Naive thymus-derived CD8-positive, alpha-beta T cell (primary cell): ENCODE measurements at places on chromosomes 16 and 17. TPM values are rescaled to one million over a fixed set of nuclear protein-coding genes. Genes with fewer than 3 reads are reported as not detected.

DNA sequence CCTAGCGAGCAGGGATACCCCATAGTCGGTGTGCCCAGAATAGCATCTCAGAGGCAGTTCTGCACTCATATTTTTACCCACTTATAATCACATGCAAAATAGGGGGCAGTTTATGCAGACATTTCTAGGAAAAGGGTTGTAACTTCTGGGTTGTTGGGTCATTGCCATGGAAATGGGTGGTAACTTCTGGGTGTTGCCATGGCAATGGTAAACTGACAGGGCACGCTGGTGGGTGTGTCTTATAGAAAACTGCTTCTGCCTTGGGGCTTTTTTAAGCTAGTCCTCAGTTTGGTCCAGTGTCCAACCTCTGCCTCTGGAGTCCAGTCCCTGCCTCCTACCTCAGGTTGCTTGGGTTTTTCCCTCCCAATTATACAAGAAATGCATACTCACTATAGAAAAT is 7.4 kb upstream of the SPAG9 start:
- no peak for DNase-seq

TNFRSF13B gene
- 1.3 TPM for total RNA-seq

- peak; percentile 29 for DNase-seq
Observed at GRCh38 chr16:21663889-21664647, at the start of gene OTOA. OTOA (plus strand) TSS chr16:21663968; CDS start chr16:21678515, 14,547 bp downstream.

GRCh38 chr17:33322063-33322462 is 29.0 kb upstream of the ASIC2 start:
- no peak for DNase-seq

GRCh38 chr17:29292992-29293889 is 707 bp downstream of the NUFIP2 start:
- DNase-seq, result peak; percentile 51

USP6 gene
- total RNA-seq, result 0.39 TPM

- DNase-seq, result peak; percentile 36
Observed at GRCh38 chr17:75181608-75182318, 996 bp downstream of the SUMO2 start.

GRCh38 chr16:79607587-79607986 is 7.0 kb upstream of the MAF start:
- no peak for DNase-seq

DNA sequence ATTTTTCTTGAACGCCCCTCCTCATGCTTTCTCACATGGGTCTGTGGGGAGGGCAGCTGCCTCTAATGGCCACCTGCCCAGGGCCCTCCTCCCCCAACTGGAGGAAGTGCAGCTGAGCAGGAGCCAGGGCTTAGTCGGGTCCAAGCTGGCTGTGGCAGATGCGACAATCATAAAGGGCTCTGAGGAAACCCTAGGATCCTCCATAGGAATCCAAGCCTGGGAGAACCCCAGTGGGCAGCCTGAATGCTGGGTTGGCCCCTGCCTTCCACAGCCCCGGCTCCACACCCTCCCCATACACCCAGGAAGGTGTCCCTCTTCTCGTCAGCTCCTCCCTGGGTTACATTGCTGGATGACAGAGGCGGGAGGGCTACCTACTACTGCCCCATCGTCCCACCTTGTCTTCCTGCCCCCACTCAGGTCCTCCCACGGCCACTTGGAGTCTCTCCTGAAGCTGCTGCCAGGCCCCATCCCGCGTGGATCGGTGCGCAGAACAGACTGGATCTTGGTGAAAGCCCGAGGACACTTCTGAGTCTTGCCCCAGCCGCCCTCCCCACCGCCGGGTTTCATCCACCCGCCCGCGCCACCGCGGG is 15.6 kb upstream of the CBFB start:
- no peak for DNase-seq

CHST4 gene
- not detected for total RNA-seq

- DNase-seq, result no peak
Observed at GRCh38 chr17:17474341-17474740, 2.5 kb upstream of the MED9 start.

DNA sequence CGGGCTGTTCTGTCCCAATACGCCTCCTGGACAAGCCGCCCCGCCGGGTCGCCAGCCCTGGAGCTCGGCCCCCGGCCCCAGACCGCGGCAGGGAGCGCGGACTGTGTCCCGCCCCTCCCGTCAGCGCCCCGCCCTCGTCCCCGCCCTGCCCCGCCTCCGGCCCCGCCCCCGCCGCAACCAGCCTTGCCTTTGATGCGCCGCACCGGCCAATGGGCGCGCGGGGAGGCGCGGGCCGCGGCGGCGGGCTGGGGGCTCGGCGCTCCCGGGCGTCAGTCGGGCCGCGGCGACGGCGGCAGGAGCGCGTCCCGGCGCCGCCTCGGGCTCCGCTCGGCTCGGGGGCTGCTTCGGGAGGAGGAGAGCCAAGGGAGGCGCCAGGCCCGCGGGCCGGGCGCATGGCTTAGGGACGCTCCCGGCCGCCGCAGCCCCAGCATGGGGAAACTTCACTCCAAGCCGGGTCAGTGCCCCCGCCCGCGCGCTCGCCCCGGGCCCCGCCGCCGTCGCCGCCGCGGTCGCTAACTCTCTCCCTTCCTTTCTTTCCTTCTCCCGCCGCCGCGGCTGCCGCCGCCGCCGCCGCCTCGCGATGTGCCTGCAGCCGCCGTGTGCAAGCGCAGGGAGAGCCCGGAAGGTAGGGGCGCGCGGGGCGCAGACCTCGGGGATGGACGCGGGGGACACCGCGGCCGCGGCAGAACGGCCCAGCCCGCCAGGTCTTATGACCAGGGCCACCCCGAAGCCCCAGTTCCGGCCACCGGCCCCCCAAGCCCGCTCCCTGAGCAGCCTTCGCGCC is at the start of gene NKD1:
Gene NKD1 (plus strand): TSS at position 272 of the 784 bp plus-strand sequence. CDS start 158 bp downstream, at position 430.
- peak; percentile 57 for DNase-seq

DNA sequence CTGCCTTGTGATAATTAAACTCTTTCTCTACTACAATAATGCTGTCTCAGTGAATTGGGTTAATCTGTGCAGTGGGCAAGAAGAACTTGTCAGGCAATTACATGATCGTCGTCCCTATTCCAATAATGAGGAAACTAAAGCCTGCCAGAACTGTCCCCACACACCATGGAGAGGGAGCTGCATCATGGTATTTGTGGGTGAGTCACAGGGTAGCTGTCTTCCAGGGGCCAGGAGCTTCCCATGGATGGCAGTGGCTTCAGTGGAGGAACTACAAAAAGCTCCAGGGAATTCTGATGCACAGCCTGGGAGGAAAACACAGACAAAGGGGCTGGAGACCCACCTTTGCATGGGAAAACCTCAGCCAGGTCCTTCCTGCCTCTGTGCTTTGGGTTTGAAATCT is 83.3 kb upstream of the C16orf82 start:
- no peak for DNase-seq

SEPHS2 gene
- 52.3 TPM for total RNA-seq

GNGT2 gene
- total RNA-seq, result 7.0 TPM

- no peak for DNase-seq
Observed at GRCh38 chr17:2174468-2175293, 119.8 kb downstream of the HIC1 start.

DNA sequence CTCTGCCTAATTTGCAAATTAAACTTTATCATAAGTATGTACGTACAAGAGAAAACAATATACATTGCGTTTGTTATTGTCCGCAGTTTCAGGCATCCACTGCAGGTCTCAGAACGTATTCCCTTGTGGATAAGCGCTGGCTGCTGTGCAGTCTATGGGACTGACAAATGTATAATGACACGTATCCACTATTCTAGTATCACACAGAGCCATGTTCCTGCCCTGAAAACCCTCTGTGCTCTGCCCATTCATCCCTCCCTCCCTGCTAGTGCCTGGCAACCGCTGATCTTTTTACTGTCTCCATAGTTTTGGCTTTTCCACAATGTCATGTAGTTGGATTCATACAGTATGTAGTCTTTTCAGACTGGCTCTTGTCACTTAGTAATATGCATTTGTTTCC is 179.4 kb downstream of the MAF start:
- DNase-seq, result no peak

DNA sequence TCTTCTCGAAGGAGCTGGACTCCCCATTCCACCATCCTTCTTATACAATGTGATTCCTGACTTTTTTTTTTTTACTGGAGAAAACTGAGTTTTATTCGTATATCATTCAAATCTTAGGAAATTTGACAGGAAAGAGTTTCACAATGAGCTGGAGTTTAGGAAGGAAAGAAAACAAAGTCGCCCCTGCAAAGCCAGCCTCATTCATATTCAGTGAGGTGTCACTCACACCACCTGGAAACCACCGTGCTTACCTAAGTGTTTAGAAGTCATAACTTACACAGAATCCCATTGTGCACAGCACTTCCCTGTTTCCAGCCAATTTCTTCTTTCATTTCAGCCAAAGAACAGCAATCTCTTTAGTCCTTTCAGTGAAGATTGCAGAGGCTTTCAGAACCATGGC is 90.3 kb upstream of the CHMP6 start:
- no peak for DNase-seq

DNA sequence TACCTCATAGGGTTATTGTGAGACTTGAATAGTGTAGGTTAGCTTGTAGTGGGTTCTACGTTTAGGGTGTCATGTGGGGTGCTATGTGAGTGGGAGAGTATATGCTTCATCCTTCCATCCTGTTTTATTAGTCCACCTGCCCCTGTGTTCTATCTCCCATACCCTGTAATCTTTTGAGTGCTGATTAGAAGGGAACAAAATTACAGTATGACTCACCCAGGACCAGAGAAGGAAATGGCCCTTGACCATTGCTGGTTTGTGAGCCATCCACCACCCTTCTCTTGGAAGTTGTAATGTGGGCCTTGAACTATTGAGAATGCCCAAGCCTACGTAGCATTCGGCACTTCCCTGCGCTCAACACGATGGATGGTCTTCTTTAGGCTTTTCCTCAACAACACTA is 17.1 kb downstream of the SAP30BP start:
- DNase-seq, result no peak

GRCh38 chr17:39225959-39226683 is 376 bp upstream of the STAC2 start:
- no peak for DNase-seq

- no peak for DNase-seq
Observed at GRCh38 chr16:57527027-57527426, 9.3 kb downstream of the CCDC102A start.

DNA sequence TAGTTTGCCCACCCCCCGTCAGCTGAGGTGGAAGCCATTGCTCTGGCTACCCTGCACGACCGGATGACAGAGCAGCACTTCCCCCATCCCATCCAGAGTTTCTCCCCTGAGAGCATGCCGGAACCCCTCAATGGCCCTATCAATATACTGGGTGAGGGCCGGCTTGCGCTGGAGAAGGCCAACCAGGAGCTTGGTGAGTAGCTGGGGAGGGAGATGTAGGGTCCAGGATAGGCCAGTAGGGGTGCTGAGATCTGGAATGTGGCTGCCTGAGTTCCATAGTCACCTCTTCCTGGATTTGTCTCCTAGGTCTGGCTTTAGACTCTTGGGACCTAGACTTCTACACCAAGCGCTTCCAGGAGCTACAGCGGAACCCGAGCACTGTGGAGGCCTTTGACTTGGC is 6.4 kb downstream of the PFAS start:
- DNase-seq, result no peak

DNA sequence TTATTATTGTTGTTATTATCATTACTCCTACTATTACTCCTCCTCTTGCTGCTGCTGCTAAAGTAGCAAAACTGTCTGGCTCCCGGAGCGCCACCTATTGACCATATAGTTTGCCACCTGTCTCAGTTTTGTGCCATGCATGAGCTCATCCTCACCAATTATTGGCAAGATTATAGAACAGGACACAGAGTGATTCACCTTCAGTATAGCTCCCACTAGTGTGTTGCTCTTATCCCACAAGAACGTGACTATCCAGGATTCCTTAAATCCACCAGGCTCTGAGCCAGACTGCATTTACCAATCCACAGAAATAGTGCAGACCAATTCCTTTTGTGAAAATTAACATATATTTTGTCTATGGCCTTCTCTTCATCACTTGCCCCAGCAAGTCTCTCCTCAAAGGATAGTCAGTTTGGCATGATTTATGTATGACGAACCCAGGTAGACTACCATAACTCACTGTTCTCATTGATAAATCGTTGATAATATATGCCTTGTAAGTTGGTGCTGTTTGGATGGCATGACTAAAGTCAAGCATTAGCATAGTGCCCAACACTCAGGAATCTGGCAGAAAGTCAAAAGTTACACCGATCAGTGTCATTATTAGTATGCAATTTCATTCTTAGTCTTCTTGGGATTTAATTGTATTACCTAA is 405.5 kb upstream of the HSBP1 start:
- DNase-seq, result no peak

CMTM3 gene
- 55.2 TPM for total RNA-seq

HOXB5 gene
- not detected for total RNA-seq

DNA sequence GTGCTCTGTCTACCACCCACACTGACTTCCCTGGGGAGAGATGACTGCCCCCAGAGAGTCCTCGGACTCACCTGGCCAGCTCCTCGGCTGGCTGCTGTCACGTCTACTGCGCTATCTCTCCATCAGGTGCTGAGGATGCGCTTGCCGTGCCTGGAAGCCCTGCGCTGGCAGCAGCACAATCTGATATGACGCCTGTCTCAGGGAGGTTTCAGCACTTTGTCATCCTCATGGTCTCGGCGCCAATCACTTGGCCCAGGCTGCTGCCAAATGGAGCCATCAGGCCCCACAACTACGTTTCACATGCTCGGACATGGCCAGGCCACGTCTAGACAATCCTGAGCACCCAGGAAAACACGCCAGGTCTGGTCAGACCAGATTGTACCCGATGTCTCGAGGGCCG is 46.7 kb downstream of the FOXL1 start:
- DNase-seq, result no peak

- DNase-seq, result no peak
Observed at GRCh38 chr16:17423221-17423620, 47.5 kb downstream of the XYLT1 start.

DNA sequence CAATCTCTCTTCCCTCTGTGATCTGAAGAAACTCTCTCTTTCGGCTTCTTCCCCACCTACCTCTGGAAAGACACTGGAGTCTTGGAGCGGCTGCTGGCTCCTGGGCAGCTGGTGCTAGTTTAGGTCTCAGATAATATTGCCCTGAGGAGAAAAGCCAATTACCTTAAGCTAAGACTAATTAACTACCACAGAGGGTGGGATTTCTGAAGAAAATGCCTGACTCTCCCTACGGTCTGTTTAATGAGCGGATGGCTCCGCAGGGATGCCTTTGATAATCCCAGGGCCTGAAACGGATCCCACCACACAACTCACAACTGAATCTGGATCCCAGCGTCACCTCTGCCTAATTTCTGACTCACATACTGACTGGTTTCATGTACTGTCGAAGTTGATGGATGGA is 127.0 kb upstream of the NLRP1 start:
- DNase-seq, result no peak

DNA sequence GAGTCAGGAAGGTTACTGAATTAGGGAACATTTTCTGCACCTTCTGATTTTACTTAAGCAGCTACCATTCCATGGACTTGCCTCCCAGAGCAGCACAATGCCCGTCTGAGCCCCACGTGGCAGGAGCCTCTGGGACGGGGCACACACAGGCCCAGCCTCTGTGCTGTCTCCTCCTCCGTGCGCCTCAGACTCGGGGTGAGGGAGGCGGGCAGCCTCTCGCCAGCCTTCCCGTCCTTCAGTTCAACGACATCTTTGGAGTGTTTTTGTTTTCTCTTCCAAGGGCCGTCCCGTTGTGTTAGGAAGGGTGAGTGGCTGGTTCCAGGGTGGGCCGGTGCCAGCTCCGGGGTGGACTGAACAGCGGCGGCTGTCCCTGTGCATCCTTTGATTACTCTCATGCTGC is 31.8 kb downstream of the NDEL1 start:
- no peak for DNase-seq

- DNase-seq, result no peak
Observed at GRCh38 chr17:33639103-33639880, 346.2 kb upstream of the ASIC2 start.

- no peak for DNase-seq
Observed at GRCh38 chr17:34351096-34351495, 5.2 kb upstream of the CCL13 start.

- DNase-seq, result no peak
Observed at GRCh38 chr17:76089680-76090516, 10.9 kb downstream of the ZACN start.
